ENCODE measurements at places on chromosomes 13 and 19.

DNA sequence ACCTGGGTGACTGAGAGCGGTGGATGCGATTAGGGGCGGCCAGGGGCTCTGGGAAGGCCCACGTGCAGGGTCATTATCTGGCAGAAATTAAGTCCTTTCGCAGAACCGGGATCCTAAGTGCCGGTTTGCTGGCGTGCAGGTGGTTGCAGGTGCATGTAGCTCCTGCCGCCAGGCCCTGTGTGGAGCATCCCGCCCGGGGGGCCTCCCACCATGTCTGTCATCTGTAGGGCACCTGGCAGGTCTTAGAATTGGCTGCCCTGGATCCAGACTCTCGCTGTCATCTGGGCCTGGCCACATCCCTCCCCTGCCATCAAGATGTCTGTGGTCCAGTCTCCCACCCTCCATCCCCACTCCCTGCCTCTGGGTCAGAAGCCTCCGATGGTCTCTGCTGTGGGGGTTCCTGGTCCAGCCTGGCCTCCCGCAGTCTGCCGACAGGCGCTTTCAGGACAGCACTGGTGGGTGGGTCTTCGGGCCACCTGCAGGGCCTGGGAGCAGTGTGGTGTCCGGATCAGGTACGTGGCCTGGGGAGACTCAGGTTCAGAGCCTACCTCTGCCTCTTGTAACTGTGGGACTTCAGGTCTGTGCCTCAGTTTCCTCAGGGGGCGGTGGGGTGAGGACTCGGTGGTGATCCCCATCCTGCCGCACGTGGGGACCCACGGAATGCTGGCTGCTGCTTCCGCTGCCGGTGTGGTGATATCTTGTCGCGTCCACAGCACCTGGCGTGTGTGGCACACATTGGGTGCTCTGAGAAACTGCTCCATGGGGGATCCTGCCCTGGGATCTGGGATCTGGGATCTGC lies 5.4 kb downstream of the GNA11 start:
- no peak for DNase-seq

DNA sequence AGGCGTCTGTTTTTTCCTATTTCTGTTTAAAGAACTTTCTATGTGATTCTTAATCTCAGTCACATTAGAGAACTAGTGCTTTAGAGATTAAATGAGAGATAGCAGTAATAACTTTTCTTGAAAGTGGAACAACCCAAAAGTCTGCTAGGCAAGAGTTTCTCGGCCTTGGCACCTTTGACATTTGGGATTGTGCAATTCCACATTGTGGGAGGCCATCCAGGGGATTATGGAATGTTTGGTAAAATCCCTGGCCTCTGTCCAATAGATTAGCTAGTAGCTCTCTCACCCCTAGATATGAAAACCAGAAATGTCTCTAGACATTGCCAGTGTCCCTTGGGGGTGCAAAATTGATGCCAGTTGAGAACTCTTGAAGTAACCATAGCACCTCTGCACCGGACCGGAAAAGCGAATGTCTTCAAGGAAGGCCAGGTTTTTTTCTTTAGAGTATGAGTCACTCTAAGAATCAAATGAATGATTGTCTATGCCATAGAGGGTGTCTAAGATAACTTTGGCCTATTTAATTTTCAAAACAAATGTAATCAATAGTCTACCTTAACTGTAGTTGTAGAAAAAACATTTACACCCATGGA lies 45.0 kb upstream of the IL17D start:
- no peak for DNase-seq

DNA sequence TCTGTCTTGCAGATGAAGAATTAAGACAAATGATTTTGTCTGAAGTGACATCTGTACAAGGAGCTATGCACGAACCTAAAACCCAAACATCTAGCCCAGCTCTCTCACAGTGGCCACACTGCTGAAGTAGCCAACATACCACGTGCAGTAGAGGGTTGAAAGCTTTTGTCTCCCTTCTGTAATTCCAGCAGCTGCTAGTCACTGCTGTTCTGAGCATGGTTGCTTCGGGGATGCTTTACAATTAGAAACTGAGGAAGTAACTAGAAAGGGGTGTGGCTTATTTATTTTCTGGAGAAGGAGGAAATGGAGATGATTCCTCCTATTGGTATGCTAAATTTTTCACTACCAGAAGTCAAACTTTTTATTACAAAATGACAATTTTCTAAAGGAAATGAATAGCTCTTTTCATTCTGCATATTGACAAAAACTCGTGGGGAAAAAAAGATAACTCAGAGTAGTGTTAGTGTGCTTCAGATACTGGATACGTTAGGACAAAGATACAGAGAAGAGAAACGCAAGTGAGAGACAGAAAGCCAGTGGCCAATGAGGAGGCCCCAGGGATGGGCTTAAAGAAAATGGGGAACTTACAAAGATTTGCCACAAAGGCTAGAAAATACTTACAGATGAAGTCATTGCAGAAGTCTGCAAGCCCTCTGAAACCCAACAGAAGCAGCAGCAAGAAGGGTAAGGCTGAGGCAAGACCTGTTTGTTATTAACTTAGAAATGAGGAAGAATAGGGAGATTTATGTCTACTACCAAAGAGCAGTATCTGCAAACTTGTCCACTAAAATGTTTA lies 192.7 kb upstream of the MIR17HG start:
- no peak for DNase-seq

GRCh38 chr19:16525751-16526481 lies 16.3 kb downstream of the CHERP start:
- DNase-seq, result no peak

- DNase-seq, result no peak
These were observed 23.6 kb downstream of the DCAF15 start for GRCh38 chr19:13975870-13976269.

- DNase-seq, result no peak
These were observed 368.9 kb downstream of the COG6 start for GRCh38 chr13:40024204-40024966.

DNA sequence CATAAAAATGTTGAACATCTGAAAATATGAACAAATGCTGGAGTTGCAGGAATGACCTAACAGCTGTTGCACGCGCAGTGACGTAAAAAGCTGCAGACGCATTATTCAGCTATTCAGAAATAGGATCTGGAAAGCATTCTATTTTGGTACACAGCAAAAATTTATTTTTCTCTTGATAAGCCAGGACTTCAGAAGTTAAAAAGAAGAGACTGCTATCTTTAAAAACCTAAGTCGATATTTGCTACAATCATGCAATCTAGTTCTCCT lies 36.9 kb upstream of the STARD13 start:
- no peak for DNase-seq

GRCh38 chr19:33654840-33655508 lies 33.2 kb downstream of the CHST8 start:
- DNase-seq, result no peak

DNA sequence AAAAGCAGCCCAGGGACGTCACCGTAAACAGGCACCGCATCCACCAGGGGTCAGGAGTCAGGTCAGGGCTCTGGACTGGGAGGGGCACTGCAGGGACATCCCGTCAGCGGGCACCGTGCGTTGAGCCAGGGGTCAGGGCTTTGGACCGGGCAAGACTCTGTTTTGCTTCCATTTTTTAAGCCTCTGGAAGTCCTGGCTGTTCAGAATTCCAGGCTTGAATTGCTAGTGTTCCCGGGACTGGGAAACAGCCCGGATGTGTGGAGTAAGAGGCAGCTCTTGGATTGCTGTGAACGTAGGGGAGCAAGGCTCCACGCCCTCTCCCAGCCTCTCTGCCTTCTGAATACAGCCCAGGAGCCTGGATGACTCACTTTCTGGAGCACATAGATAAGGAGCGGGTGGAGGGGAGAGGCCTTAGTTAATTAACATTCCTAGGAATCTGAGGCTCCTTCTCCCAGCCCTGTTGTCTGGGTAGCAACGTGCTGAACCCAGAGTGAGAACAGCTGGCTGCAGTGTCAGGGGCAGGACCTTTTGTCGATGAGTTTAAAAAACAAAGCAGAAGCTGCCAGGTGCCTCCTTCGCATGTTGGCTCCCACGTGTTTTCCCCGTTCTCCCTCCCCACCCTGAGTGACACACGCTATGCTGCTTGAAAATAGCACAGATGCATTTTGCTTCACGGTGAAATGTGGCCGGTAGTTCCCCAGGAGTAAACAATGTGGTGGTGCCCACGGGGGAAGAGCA lies 21.9 kb downstream of the ATP11A start:
- DNase-seq, result peak; percentile 63

DNA sequence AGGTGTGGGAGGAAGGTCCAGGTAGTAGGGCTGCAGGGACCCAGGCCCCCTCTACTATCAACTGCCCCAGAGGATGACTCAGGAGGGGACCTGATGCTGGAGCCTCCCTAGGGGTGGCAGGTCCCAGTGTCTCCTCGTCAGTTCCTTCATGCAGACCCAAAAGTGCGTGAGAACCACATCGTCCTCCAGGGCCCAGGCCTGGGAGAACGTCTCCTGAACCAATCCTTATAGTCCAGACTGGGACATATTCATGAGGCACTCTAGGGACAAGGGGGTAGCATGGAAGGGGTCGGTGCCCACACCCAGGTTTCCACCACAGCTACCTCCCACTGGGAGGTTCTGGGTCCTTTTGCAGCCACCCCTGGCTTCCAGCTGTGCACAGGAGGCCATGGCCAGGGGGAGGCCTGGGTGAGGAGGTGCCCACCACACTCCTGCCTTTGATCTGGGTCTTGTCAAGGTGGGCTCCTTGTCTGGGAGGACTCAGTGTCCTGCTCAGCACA lies 38.0 kb upstream of the TPM4 start:
- no peak for DNase-seq

- DNase-seq, result peak; percentile 2
These were observed 62.6 kb downstream of the IER2 start for GRCh38 chr19:13212759-13213330.
